NCI-H1092 (cell line): ENCODE measurements at places on chromosomes 3 and 15.
A peak's percentile ranks its signal among the peaks of the same experiment; 100 is the strongest.

GRCh38 chr3:58025406-58025805, 17.2 kb downstream of the FLNB start:
- DNase-seq = no peak

DNA sequence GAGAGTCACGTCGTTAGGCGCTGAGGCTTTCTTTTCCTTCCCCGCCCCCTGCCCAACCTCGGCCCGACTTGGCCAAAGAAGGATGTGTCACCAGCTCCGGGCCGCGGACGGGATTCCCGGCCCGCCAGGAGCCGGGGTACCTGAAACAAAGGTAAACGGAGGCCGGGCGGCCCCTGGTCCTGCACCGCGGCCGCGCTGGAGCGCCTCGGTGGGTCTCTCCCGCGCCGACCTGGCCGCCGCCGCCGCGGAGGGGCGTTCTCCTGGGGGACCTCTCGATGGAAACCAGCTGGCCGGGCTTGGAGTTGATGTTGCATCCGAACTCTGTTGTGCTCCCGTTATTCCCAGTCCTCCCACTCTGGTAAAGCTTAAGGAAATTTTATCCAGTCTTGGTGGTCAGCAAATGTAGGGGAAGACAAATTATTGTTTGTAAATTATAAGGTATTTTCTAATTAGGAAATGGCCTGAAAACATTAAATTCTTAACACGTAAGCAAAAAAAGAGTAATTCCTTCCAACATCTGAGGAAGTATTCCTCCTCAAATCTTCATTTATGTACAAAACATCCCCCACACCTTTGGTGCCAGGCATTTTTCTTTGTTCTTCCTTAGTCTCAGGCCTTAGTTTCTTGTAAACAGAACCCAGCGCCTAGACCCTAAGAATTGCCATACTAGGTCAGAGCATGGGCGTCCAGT, 888 bp downstream of the PPP2R3A start:
- DNase-seq = peak; percentile 2

DNA sequence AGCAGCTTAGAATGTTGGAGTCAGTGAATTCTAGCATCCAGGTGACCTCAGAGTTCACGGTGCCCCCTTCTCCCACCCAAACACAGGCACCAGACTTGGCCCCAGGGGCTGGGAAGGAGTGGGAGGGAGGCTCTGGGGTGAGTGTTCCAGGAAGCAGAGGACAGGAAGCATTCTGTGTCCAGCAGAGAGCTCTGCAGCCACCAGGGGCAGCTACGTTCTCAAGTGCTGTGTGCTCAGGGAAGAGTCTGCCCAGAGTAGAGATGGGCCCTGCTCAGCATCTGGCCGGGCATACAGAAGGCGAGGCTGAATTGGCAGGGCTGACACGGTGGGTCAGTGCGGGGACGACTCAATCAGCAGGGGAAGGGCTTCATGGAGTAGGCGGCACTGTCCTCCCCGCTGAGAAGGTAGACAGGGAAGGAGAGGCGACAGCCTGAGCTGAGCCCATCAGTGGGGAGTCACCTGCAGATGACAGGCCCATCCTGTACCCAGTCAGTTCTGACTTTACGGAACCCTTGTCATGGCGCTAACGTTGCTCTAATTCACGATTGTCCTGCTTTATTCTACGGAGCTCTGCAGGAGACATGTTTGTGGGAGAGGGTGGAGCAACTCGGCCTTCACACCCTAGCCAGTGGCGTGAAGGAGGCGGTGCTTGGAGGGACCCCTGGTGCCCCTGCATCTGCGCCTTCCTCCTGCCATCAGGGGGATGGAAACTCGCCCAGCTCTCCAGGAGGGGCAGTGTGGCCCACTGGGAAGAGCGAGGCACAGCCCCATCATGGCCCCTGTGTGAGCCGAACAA, 82.2 kb downstream of the C3orf70 start:
- no peak for DNase-seq

DNA sequence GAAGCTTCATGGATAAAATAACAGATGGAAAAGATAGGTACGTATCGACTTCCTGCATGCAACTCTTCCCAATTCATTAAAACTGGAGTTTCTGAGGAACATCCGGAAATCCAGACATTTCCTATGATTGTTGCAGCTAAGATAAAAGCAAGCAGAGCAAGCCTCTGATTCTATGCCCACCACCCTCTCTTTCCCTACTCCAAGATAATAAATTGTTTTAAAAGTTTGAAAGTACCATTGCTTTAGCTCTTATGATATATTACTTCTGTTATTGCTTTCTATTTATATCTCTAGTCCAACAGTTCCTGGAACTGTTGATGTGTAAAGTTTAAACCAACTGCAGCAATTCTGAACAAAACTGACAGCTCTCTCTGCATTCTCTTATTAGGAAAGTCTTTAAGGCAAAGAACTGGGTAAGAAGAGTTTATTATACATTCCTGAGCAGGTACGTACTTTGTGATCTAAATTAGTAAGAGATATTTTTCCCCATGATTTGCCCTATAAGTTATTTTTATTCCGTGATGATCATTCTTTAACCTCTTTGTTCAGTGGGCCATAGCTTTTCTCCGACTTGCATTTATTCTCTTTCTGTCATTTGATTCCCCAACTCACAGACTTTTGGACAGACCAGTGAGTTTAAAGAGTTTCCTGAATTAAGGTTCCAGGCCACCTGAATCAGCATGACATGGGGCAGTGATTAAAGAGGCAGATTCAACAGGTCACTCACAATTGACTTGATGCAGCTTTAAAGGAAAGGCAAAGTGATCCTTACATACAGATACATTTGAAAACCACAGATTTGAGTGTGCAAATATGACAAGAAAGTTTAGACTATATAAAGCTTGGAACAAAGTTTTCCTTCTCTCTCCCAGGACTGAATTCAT, 94.2 kb upstream of the THRB start:
- DNase-seq = no peak

DNA sequence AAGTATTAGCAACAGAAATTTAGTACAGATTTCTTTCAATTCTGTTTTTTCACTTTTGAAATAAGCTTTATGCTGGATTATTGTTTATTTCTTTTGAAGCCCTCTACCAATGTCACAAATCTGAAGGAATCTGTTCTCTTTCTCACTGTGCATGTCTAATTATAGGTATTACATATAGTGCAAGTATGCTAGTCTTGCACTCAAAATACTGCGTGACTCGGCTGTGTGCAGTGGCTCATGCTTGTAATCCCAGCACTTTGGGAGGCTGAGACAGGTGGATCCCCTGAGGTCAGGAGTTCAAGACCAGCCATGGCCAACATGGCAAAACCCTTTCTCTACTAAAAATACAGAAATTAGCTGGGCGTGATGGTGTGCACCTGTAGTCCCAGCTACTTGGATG, 95.8 kb upstream of the PLAAT1 start:
- no peak for DNase-seq

- DNase-seq = no peak
Observed at GRCh38 chr15:80093854-80094418, 34.5 kb downstream of the ZFAND6 start.

DNA sequence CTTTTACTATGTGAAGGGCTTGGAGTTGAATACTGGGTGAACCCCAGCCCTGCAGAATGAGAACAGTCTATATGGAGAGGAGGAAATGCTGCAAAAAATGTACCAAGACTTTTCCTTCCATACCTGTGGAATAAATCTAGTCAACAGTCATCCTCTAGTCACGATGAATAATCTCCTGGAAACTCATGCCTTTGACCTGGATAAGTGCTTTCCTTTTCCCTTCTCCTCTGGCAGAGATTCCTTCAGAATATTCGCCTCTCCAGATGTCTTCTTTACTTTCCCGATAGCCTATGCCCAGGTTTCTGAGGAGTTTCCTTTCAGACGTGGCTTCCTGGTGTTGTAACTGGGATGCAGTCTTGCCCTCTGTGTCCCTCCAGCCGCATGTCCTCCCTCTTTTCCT, 28.1 kb downstream of the CCNL1 start:
- DNase-seq = no peak
